ENCODE measurements at places on chromosomes 11 and 22.

- no peak for DNase-seq
These were observed 3.1 kb upstream of the PGGHG start for GRCh38 chr11:285894-286220.

DNA sequence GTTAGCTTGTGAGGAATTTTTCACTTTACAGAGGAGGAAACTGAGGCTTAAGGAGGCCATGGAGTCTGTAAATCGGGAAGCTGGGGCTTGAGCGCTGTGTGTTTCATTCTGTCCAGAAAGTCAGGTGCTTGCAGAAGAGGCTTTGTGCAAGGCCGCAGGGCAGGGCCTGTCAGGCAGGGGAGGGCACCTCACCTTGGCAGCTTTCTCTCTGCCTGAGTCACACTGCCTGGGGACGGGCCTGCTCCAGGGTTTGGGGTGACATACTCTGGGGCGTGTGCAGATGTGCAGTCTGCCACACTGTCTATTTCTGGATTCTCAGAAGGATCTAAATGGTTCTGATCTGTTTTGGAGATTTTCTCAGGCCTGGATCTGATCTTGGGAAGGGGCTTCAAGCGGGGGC is 8.4 kb downstream of the INCENP start:
- no peak for DNase-seq

DNA sequence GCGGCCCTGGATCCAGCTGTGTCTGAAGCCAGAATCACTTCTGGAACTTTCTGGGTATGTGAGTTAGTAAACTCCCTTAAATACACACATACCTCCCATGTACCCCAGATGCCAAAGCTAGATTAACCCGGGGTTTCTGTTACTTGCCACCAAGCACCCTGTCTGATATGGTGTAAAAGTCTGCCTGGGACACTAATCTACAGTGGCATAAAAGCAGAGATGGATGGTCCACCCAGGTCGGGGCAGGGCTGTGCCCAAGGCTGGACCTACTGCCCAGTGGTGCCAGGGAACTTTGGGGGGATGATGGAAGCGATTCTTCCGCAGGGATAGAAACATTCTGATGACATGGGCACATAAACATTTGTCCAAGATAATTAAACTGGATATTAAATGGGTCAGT is 12.7 kb downstream of the MRGPRF start:
- DNase-seq, result no peak

DNA sequence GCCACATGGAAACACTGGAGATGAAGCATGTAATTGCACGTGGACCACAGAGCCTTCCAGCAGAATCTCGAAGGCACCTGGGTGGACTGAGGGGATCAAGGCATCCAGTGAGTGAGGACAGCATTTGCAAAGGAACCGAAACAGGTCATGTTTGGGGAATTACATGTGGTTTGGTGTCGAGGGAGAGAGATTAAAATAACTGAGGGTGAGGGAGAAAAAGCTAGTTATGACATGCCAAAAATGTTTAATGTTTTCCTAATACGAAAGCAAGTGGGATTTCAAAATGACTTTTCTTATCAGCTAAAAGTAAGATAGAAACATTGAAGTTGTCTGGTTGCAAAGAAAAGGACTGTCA is 157.1 kb downstream of the BLID start:
- DNase-seq, result no peak

DNA sequence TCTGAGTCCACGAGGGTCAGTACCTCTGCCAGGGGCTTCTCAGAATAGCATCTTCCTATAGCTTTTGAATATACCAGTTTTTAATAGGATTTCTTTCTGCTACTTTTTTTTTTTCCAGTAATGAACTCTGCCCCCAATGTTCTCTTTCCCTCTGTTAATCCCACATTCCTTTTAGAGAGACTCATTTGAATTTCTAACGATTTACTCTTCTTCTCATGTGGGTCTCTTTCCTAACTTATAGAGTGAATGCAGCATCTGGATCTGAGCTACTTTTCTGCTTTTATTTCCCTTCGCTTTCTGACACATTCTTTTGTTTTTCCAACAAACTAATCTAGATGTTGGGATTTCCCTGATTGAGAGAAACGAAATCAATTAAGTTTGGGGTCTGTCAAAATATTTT is 71.4 kb downstream of the INSC start:
- no peak for DNase-seq

DNA sequence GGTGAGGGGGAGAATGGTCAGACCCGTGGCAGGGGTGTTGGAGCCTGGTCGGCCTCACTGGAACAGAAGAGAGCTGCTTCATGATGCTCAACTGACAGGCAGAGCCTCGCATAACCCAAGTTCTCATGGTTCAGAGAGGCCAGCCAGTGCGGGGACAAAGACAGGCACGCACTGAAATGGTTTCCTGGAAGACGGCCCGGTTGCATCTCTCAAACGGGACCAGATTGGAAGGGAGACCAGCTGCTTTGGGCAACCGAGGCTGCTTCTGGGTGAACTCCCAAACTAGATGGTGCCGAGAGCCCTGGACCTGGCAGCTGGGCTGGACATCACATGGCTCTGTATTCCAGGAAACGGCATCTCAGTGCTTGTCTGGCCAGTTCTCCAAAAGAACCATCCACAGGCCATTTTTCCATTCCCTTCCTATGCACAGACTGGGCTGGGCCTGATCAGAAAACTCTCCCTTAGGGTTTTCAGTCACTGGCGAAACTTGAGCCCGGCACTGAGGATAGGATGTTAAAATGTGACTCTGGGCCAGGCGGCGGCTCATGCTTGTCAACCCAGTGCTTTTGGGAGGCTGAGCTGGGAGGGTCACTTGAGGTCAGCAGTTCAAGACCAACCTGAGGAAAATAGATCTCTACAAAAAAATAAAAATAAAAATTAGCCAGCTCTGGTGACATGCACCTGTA is 80.1 kb upstream of the PRODH start:
- DNase-seq, result no peak

DNA sequence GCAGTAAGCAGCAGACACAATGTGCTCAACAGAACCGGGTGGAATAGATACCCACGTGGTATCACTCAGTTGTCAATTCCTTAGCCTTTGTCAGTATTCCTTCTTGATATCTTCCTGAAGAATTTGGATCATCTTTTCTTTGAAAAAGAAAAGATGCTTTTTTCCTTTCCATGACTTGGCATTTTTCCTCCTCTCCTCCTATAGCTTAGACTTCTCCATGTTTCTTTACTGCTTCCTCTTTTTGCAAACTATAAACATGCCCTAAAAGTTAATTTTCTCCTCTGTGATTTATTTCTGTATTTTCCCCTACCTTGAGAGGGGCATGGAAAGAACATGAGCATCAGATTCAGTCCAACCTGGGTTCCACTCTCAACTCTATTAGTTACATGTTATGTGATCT is 11.7 kb downstream of the CBLIF start:
- DNase-seq, result no peak

GRCh38 chr22:47370448-47371262 is 608.2 kb downstream of the TBC1D22A start:
- DNase-seq, result no peak

GRCh38 chr22:48717883-48718817 is 1109.5 kb downstream of the BRD1 start:
- DNase-seq, result no peak

DNA sequence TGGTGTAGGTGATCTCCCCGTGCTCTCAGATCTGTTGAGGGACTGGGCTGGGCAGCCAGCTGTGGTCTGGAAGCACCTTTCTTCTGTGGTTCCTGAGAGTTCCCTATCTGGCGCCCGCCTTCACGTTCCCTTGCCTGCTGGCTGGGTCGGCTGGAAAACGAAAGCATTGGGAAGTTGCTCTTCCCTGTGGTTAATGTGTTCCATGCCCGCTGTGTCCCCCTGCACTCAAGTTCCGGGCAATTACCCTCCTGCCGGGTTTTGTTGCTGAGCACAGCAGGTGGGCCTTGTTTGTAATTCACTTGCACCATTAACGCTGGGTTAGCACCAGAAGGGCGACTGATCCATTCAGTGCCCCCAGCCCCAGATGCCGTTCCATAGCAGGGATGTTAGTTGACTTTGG is 134.1 kb downstream of the GRIK4 start:
- DNase-seq, result no peak

GRCh38 chr22:19820880-19821522 is 33.7 kb downstream of the GNB1L start:
- no peak for DNase-seq

GRCh38 chr11:889257-889656 is 21.4 kb downstream of the CHID1 start:
- no peak for DNase-seq

DNA sequence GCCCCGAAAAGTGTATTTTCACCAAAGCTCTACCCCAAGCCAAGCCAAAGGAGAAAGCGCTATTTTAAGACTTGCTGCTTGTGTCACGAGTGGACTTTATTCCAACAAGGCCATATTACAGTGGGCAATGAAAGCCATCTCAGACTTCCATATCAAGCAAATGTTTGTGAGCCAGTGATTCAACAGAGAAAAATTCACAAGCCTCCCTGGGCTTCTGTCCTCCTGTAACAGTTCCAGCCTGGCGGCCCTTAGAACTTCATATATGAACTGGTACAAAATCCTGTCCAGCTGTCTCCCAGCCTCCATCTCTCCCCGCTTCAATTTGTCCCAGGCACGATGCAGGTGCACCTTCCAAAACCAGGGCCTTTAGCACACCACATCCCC is 11.2 kb downstream of the LARGE1 start:
- no peak for DNase-seq

GRCh38 chr22:44192098-44192815 is 11.5 kb downstream of the PARVG start:
- DNase-seq, result no peak

- DNase-seq, result no peak
These were observed 31.1 kb upstream of the WT1 start for GRCh38 chr11:32466279-32466915.

- no peak for DNase-seq
These were observed 79.1 kb upstream of the SCUBE2 start for GRCh38 chr11:9170450-9170849.

- no peak for DNase-seq
These were observed 747 bp downstream of the NXF1 start for GRCh38 chr11:62804310-62805075.

- no peak for DNase-seq
These were observed 6.9 kb upstream of the GAL start for GRCh38 chr11:68677432-68677831.

DNA sequence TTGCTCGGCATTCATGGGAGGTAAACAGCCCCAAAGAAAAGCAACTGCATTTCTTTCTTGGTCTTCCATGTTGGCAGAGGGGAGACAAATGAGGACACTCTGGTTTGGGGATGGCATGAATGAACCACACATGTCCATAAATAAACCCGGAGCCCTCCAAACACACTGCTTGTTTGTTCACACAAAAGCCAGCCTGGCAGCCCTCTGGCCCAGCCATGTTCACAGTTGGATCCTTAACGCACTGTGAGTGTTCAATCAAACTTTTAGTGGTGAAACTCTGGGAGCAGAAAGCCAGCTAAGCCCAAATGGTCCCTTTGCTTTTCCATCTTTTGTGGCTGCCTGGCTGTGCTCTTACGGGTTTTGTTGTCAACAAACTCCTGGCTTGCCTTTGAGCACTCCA is 336.8 kb downstream of the CADM1 start:
- no peak for DNase-seq

DNA sequence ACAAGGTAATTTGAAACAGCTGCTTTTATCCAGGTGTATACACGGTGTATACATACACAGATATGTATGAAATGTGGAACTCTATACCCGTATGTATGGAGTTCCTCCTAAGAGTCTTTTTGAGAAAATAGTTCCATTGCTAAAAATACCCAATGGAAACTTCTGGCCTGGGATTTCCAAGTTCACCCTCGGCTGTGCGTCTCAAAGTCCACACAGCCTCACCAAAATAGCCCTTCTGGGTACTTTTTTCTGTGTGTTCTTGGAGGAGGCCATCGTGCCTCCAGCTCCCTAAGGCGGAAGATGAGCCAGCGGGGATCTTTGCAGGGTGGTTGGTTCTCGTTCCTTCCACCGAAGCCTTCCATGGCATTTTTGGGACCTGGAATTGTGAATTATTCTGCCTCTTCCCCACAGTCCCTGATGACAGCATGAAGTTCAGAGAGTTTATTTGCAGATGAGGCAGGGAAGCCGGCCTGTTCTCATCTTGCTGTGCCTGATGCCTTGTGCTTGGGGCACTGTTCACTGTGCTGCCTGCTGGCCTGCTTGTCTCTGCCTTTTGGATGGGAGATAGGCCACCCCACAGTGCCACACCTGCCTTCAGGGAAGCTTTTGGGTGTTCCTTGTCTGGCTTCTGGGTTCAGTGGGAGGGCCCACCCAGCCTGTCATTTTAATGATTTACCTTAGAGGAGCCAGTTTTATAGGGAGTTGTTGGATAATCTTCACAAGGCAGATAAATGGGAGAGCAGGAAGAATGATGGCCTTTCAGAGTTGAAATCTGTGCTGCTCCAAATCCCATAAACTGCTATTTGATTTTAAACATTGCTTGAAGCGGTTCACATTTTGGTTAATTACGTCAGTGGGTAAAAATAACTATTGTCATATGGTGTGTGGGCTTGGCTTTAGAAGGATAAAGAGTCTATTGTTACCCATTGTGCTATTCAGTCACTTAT is 112.7 kb upstream of the OR4B1 start:
- DNase-seq, result peak; percentile 54

DNA sequence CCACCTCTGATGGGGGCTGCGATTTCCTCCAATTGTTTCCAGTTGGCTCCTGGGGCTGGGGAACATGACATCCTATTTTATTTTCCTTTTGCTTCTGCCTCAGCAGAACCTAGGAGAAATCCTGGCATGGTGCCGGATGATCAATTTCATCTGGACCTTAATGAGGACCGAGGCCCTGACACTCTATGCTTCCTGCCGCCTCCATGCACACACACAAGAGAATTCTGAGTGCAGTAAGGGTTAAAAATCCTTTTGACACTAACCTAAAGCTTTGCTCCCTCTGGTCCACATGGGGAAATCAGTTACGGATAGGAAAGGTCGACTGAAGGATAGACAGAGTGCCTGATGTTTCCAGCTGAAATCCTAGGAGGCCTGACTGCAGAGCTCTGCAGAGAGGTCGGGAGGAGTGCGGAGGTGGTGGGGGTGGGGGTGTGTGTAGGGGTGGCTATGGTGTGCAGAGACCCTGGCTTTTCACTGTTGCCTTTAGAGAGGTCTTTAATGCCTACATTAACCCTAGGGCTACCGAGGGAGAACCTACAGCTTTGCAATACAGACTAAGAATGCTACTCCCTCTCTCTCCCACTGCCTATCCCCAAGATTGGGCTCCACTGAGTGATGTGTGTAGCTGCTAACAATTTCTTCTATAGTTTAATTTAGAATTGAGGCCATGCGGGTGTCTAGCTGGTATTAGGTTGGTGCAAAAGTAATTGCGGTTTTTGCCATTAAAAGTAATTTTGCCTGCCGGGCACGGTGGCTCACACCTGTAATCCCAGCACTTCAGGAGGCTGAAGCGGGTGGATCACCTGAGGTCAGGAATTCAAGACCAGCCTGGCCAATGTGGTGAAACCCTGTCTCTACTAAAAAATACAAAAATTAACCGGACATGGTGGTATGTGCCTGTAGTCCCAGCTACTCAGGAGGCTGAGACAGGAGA is 53.6 kb upstream of the INCENP start:
- DNase-seq, result no peak
